ENCODE measurements at places on chromosomes 2 and 18. TPM values are rescaled to one million over a fixed set of nuclear protein-coding genes. Genes with fewer than 3 reads are reported as not detected.

- DNase-seq, result no peak
These were observed 1.4 kb upstream of the XRCC5 start for GRCh38 chr2:216107760-216108159.

DNA sequence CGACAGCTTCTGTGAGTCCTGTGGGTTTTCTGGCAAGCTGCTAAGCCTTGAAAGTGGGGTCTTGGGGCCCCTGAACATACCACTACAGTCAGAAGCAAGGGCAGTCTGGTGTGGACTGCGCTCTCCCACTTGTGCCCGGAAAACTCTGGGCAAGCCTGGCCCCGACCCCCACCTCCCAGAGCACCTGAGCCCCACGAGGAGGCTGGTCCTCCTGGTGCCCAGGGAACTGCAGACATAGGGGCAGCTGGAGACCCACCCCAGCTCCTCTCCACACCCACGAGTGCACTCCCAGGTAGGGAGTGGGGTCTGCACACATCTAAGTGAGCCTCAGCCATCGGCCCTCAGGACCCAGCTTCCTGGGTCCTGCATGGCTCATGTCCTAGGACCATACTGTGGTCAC is 16.2 kb upstream of the GPC1 start:
- DNase-seq, result no peak

The HOXD9 gene
- total RNA-seq, result 0.13 TPM

DNA sequence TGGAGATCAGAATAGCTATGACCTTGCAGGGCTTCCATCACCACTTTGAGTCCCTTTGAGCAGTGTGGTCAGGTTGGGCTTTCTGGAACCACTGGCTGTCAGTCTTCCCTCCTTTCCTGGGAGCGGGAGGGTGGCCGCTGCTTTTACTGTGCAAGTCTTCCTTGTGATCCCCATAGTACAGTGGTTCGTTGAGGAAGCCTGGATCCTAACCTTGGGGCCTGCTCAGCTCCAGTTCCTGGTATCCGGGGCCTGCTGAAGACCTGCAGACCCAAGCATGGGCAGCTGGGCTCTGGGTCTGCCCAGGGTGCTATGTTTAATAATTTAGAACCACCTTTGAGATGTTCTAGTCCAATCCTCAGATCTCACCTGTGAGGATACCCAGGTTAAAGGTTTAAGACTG is 104.2 kb downstream of the CLIP4 start:
- DNase-seq, result no peak

GRCh38 chr2:222447131-222447530 is 22.8 kb downstream of the SGPP2 start:
- DNase-seq, result no peak

DNA sequence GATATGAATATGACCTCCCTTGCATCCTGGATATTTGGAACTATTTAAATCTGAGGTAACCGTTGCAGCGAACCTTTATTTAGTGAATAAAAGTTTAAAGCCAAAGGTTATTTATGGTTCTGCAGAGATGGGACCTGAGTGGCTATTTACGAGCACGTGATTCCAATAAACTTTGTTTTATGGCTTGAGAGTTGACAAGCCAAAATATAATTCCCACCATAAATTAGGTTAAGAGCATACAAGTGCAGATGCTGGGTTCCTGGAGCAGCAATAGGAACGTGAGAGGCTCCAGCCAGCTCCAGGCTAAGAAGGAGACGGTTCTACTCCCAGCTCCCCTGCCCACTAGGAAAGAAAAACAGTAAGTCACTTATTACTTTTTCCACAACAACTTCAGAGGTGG is 5.2 kb upstream of the HOXD4 start:
- no peak for DNase-seq

The AFF3 gene
- total RNA-seq, result 20.8 TPM

The TPO gene
- total RNA-seq, result 9.7 TPM
